GM18507 (cell line): ENCODE measurements at places on chromosomes 5 and 9.

DNA sequence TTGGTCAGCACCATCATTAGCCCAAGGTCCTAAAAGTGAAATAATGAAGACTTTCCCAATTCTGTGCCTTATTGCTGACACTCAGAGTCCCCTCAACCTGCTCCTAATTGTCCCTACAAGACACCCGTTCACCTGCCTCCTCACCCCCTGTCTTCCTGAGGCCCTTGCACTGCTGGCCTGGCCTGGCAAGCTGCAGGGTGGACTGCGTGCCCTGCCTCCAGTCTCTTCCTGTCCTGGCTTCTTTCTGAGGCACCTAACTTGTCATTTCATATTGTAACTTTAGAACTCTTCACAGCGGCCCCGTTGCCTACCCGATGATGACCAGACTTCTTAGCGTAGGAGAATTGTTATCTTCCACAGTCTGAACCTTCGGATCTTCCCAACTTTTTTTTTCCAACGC is 153.9 kb downstream of the SMARCA2 start:
- DNase-seq: no peak

DNA sequence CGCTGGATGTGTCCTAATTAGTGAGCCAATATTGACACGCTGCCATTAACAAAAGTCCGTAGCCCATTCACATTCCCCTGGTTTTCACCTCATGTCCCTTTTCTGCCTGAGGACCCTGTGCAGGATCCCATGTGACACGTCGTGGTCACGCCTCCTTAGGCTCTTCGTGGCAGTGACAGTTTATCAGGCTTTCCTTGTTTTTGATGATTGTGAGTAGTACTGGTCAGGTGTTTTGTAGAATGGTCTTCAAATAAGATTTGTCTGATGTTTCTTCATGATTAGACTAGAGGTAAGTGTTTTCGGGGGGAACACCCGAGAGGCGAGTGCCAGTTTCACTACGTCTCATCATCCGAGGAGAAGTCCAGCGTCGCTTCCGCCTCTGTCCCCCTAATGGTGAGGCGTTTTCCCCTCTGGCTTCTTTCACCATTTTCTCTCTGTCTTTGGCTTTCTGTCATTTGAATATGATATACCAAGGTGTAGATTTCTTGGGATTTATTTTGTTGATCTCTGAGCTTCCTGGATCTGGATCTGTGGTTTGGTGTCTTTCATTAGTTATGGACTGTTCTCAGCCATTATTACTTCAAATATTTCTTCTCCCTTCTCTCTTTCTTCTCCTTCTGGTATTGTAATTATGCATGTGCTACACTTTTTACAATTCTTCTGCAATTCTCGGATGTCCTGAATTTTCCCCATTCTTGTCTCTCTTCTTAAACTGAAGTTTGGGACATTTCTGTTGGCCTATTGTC is 57.3 kb downstream of the TRIP13 start:
- DNase-seq: no peak

DNA sequence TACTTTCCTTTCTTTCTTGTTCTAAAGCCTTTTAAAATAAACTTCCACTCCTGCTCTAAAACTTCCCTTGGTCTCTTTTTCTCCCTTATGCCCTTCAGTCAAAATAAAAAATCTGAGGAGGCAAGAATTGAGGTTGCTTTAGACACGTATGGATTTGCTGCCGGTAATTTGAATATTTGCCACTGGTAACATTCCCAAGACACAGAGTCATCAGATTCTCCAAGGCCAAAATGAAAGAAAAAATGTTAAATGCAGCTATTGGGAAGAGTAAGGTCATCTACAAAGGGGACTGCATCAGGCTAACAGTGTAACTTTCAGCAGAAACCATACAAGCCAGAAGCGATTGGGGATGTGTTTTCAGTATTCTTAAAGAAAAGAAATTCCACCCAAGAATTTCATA is 311.1 kb downstream of the CDH18 start:
- no peak for DNase-seq

- no peak for DNase-seq
Observed at GRCh38 chr5:16931334-16932110, 4.6 kb downstream of the MYO10 start.

- no peak for DNase-seq
Observed at GRCh38 chr9:90169490-90169889, 473.1 kb downstream of the DIRAS2 start.

DNA sequence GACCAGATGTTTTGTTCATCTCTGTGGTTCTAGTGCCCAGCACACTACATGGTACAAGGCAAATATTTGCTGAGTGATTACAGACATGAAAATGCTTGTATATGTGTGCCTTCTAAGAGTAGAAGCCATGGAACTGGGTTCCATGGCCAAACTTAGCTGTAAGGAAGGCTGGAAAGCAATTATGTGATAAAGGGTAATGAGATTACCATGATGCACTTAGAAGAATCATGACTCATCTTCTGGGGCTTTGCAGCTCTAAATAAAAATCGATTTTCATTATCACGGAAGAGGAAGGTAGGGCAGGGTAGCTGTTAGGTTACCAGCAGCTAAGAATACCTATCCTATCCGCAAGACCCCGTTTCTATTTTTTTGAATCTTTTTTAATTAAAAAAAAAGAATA is 28.0 kb downstream of the RFK start:
- DNase-seq: no peak

DNA sequence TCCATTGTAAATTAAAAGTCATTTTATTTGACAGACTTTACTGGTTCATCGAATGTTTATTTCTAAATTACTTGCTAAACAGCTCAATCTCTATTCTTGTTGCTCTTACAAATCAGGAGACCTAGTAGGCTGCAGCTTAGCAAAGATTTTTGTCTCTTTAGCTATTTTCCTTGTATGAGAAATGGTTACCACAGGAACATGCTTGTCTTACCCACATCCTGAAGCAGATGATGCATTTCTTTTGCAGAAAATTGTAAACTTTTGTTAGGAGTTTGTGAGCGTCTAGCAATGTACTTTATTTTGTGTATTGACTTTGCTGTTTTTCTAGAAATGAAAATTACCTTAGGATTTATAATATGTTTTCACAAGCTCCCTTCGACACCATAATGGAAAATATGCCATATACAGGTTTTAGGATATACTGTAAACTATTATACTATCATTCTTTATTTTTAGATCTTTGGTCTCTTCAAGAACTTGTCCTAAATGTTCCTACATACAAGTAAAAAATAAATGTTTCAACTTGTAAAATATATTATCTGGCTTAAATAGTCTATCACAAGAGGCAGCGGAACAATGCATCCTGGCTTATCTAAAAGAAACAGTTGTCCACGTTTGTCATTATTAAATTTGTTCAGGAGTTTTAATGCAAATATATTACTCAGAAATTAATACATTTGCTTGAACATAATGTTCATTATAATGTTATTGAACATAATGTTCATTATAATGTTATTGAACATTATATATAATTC is 54.1 kb downstream of the SPEF2 start:
- no peak for DNase-seq

- no peak for DNase-seq
Observed at GRCh38 chr5:120765189-120765588, 301.1 kb downstream of the PRR16 start.

GRCh38 chr5:158819095-158819494 is 280.6 kb downstream of the EBF1 start:
- no peak for DNase-seq

DNA sequence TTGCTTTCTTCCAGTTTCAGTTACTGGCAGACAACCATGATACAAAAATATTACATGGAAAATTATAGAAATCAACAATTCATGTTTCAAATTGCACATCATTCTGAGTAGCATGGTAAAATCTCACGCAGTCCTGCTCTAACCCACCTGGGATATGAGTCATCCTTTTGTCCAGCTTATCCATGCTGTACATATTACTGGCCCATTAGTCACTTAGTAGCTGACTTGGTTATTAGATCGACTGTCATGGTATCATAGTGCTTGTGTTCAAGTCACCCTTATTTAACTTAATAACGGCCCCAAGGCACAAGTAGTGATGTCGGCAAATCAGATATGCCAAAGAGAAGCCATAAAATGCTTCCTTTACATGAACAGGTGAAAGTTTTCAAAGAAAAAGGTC is 41.2 kb downstream of the NADK2 start:
- no peak for DNase-seq

DNA sequence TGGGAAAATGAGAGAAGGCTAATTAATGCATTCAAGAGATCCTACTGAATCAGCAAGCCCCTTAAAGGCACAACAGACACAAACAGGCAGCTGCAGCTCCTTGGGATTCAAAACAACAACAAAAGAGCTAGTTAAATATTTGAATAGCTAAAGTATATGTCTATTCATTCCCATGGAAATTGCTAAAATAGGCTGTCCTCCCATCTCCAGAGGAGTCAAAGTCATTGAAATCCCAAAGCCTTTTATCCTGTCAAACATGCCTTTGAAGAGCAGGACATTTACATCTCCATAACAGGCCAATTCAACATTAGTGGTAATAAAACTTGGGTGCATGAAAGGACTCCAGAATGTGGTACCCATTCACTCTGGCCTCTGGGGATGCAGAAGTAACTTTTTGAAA is 177.4 kb downstream of the NTRK2 start:
- no peak for DNase-seq

- DNase-seq: no peak
Observed at GRCh38 chr9:104258296-104259011, 164.3 kb downstream of the SMC2 start.

DNA sequence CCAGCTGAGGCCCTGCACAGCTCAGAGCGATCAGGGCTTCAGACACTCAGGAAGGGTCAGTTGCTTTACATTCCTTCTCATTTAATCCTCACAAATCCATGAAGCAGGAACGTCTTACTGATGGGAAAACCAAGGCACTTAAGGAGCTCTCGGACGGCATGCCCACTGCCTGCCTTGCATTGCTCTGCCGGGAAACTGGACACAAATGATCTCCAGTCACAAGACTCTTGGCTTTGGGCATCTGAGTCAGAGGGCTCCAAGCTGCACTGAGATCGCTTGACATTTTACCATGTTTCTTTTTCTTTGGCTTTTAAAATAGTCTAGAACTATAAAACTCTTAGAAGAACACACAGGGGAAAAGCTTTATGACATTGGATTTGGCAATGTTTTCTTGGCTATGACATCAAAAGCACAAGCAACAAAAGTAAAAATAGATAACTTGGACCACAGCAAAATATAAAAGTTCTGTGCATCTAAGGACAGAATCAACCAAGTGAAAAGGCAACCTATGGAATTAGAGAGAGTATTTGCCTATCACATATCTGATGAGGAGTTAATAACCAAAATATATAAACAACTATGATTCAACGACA is 43.6 kb upstream of the HRH2 start:
- DNase-seq: no peak

GRCh38 chr9:109031241-109031640 is 17.9 kb upstream of the CTNNAL1 start:
- DNase-seq: no peak

DNA sequence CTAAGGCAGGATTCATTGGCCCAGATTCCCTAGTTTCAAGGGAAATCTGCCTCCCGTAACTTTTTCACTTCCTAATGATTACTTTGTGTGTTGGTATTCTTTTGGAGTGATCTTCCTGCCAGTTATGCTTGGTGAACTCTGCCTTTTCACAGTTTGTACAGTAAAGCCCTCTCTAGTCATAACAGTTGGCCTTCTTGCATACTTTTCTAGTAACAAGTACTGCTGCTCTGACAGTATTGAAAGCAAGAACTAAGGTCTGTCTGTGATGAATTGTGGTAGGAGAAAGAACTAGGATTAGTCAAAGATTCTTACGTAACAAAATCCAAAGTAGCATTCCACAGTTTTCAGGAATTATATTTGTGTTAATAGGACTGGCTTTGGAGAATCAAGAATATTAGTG is 1457.2 kb upstream of the WWC1 start:
- DNase-seq: no peak

- no peak for DNase-seq
Observed at GRCh38 chr5:73374520-73375190, 73.9 kb downstream of the FOXD1 start.

GRCh38 chr5:150173161-150173560 is 6.6 kb downstream of the CDX1 start:
- DNase-seq: no peak

- no peak for DNase-seq
Observed at GRCh38 chr5:178337334-178337741, 104.7 kb upstream of the PHYKPL start.

DNA sequence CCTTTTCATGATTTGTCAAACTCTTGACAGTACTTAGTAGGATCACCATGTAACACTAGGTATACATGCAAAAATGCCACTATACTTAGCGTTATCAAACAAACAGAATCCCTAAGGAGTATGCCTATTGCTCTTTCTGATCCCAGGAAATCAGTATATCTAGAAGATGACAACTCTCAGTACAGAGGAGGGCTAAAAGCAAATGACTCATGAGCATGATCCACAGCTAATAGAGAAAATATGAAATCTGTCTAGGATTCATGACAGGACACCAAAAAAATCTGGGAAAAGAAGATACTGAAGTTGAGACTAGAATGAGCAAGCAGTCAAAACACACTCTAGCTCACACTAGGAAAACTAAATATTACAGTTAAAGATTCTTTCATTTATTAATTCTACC is 89.2 kb downstream of the RAPGEF6 start:
- no peak for DNase-seq

DNA sequence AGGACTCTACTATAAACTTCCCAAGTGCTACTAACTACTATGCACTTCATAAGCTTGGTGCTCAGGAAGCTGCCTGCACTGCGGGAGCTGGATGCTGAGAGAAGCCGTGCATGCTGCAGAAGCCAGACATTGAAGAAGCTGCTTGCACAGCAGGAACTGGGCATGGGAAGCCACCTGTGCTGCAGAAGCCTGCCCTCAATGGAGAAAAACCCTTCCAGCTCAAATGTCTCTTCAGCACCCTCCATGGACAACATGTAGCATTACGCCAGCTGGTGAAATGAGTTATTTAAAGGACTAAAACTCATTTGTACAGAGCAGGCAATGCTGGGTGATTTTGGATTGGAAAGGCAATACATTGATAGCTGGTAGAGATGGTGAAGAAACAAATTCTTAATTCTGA is 247.2 kb downstream of the KIF4B start:
- DNase-seq: no peak

DNA sequence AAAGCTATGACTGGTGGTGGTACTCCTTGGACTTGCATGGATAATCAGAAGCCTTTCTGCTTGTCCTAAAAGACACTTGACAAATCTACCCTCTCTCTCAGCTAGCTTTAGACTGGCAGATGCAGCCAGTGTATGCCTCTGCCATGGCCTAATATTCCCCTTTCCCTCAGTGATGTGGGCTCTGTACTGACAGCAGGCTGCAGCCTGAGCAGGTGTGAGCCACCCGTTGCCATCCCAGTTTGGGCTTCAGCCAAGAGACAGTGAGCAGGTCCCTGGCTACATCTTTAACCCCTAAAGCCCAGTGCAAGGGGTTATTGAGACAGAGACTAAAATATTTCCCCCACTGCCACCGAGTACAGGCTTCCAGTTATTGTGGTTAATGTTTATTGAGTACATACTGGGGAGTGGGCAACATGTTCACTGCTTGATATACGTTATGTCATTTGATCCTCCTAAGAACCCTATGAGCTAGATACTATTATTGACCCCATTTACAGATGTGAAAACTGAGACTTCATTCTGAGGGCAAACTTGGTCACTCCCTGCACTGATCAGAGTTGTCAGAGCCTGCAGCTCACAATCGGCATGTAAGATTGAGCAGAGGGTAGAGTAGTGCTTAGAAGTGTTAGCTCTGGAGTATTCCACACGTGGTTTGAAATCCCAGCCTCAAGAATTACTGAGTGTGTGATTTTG is 254.2 kb downstream of the ARHGAP26 start:
- DNase-seq: no peak

- no peak for DNase-seq
Observed at GRCh38 chr5:132429463-132430440, 60.2 kb downstream of the SLC22A5 start.
